DMS79 treated with DMSO at 0.1 percent for 48 hours (cell line): ENCODE measurements at places on chromosomes 12 and 14.

GRCh38 chr12:65951697-65952096, 127.4 kb downstream of the HMGA2 start:
- no peak for DNase-seq

- DNase-seq: no peak
Measured at GRCh38 chr14:64340560-64341196, 46.5 kb upstream of the ESR2 start.

DNA sequence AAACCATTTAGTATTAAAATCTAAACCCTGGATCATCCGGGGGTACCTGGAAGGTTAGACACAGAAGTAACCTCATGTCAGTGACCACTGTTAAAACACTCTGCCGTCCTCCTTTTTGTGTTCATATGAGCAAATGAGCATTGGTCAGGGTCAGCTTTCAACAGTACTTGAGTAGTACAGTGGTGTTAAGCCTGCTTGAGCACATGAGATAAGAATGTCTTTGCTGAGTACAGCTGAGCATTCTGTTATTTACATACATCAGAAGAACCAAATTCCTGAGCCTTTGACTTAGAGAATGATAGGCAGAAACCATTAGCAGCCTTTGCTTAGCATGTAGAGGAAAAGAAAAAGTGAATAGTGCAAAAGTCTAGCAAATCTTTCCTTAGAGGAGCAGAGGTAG, 38.6 kb upstream of the LRTM2 start:
- no peak for DNase-seq

DNA sequence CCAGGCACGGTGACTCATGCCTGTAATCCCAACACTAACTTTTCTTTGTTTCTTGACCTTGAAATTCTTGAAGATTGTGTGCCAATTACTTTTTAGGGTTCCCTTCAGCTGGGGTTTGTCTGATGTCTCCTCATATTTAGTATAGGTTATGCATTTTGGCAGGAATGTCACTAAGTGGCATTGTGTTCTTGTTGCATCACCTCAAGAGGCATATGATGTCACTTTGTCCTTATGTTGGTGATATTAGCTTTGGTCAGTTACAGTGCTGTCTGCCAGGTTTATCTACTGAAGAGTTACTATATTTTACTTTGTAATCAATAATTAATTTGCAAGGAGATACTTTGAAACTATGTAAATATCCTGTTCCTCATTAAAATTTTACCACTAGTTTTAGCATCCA, 61.0 kb upstream of the BTG1 start:
- DNase-seq: no peak

DNA sequence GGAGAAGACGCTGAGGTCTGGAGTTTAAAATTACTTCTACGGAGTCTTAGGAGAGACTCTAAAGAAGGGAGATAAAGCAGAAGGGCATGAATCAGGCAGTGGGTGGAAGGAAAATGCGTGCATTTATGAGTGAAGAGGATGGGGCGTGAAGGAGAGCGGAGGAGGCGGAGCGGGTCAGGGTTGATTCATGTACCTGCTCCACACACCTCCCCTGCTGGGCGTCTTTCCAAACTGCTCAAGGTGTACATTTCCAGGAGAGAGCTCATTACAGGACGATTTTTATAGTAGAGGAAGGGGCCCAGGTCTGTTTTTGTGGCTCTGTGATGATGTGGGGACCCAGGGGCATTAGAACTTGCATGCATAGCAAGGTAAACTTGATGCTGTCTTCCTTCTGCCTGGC, 65.0 kb upstream of the ASPG start:
- no peak for DNase-seq

DNA sequence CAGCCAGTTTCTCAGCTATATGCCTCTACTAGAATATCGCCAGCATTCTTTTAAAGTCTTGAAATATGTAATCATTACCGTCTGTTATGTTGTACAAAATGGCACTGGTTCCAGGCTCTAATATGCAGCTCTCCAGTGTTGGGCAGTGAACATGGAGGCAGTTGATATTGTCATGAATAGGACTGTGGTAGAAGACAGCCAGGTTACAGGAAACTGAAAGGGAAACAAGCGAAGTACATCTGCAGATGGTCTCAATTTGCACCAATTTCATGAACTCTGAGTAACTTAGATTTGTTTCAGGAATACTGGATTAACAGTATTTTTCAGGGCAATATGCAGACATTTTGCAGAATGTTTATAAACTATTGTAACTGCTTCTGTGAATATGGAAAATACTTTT, 13.4 kb upstream of the KLHL42 start:
- no peak for DNase-seq

DNA sequence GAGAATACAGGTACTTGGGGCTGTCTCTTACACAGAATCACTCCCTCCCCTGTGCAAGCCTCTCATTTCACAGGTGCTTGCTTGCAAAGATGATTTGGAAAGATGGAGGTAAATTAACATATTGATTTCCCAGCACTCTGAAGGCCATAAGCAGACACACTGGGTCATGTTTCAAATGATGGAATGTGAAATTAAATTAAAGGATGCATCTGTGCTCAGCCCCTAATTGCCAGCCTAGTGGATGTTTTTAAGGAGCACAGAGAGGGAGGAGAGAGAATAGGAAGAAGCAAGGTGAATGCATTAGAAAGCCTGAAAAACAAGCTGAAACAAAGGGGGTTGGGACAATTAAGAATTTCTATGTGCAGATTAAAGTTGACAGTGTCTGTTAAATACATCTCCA, 96.1 kb upstream of the GRIP1 start:
- no peak for DNase-seq

DNA sequence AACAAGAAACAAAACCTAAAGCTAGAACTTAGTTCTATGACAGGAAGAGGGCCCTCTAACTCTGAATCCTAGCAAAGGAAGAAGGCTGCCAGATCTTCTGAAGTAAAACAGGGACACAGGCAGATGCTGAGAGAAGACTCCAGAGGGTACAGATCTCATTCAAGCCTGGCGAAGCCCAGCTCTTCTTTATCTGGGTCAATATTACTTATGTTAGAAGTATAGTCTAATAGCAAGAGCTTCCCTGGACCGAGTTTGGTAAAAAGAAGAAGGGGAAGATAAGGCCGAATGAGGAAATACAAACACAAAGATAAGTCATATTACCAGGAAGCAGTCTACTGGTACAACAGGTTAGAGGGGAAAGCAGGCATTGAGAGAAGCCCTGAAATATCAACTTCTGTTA, 79.9 kb upstream of the CCDC91 start:
- DNase-seq: no peak

GRCh38 chr12:116977465-116978380, 67.0 kb downstream of the FBXW8 start:
- no peak for DNase-seq

GRCh38 chr12:83527810-83528209, 841.1 kb downstream of the TMTC2 start:
- no peak for DNase-seq

- DNase-seq: no peak
Measured at GRCh38 chr12:21429994-21430393, 7.5 kb upstream of the PYROXD1 start.

DNA sequence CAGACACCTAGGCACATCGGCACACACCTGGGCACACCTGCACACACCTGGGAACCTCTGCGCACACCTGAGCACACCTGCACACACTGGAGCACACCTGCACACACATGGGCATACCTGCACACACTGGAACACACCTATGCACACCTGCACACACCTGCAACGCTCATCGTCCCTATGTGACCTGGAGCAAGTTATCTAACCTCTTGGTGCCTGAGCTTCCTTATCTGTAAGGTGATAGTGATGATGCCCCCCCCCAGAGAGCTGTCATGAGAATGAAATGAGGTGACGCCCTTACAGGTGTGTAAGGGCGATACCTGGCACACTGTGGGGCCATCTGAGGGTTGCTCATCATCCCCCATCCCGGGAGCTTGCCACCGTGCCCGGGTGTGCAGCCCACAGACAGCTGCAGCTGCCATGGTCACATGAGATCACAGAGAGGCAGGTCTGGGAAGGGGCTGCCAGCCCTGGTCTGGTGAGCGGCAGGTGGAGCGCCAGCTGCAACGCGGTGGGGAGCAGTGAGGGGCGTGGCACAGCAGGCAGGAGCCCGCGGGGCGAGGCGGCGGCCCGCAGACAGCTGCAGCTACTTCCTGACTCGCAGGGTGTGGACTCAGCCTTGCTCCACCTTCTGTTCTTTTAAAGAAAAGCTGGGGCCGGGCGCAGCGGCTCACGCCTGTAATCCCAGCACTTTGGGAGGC, 59.9 kb upstream of the FBRSL1 start:
- peak; percentile 95 for DNase-seq

- no peak for DNase-seq
Measured at GRCh38 chr14:22478247-22478646, 110.8 kb downstream of the DAD1 start.

DNA sequence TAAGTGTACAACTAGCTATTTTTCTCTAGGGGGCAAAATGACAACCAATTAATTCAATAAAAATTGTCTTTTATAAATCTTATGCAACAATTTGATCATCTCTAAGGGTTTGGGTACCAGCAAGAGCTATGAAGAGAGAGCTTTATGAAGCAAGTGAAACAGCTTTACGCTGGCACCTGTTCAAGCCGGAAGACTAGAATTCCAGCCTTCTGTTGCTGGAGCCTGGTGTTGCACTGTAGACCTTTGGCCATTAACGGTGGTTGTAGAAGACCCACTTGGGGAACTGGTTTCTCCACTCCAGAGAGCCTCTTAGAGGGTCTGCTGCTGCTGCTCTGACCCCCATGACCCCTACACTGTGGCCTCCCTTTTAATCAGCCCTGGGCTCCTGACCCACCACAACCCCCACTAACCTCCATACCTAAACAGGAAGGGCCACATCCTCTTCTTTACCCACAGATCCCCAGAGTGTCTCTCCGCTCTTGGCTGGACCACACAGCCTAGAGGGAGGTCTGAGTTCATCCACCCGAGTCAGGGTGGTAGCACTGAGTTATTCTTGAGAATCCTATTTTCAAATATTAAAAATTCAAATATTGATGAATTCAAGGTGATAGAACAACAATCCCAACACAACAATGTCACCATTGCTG, 54.6 kb upstream of the STON2 start:
- no peak for DNase-seq

DNA sequence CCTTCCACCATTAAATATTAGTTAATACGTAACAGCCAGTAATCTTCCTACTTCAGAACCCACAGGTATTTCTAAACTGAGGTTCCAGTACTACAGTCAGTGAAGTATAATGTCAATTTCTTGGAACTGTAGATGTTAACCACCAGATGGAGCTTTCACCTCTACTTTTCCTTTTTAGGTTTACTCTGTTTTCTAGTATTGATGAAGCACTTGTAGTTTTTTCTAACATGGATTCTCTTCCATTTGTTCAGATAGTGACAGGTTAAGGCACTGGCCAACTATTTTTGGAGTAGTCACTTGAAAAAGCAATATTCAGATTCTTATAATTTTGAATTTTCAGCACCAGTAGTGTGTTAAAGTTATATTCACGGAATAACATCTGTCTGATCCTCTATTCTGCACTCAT, 4.6 kb upstream of the SEC23A start:
- peak; percentile 49 for DNase-seq

- DNase-seq: no peak
Measured at GRCh38 chr14:73988065-73988464, 31.0 kb downstream of the ENTPD5 start.

GRCh38 chr12:11765817-11766794, 116.6 kb downstream of the ETV6 start:
- no peak for DNase-seq

- no peak for DNase-seq
Measured at GRCh38 chr14:67405771-67406170, 6.2 kb downstream of the PLEK2 start.

GRCh38 chr12:92145481-92145730, 240 bp downstream of the BTG1 start:
- no peak for DNase-seq

DNA sequence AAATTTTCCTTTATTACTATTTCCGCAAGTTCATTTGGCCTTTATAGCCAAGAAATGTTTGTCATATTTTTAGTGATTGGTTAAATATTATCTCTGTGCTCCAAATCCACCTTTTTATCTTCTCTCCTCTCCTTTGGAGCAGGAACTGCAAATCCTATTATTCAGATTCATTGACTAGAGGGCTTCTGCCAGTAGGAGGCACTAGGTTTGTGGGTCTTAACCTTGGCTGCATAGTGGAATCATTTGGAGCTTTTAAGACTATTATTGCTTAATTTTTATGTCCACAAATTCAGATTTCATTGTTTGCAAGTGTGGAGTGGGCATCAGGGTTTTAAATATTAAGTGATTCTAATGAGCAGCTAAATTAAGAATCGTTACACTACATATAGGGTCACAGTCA, 75.3 kb upstream of the SYT10 start:
- DNase-seq: no peak

- DNase-seq: no peak
Measured at GRCh38 chr14:67944605-67945004, 125.0 kb downstream of the RAD51B start.

DNA sequence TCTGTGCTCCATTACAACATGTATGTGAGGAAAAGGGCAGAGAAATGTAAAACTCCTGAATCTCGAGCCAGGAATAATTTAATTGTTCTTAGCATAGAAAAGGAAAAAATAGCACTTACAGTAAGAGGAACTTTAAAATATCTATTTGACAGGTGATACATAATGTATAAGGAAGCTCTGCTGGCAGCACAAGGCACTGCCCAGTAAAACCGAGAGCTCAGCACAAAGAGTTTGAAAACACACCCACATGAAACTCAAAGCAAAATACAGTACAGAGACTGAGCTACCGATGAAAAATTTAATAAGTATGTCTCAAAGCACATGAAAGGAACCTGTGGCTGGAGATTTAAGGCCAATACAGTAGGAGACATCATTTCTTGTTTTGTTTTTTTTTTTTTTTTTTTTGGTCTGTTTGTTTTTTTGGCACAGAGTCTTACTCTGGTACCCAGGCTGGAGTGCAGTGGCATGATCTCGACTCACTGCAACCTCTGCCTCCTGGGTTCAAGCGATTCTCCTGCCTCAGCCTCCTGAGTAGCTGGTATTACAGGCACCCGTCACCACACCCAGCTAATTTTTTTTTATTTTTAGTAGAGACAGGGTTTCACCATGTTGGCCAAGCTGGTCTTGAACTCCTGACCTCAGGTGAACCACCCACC, 19.2 kb downstream of the CLIP1 start:
- DNase-seq: no peak

DNA sequence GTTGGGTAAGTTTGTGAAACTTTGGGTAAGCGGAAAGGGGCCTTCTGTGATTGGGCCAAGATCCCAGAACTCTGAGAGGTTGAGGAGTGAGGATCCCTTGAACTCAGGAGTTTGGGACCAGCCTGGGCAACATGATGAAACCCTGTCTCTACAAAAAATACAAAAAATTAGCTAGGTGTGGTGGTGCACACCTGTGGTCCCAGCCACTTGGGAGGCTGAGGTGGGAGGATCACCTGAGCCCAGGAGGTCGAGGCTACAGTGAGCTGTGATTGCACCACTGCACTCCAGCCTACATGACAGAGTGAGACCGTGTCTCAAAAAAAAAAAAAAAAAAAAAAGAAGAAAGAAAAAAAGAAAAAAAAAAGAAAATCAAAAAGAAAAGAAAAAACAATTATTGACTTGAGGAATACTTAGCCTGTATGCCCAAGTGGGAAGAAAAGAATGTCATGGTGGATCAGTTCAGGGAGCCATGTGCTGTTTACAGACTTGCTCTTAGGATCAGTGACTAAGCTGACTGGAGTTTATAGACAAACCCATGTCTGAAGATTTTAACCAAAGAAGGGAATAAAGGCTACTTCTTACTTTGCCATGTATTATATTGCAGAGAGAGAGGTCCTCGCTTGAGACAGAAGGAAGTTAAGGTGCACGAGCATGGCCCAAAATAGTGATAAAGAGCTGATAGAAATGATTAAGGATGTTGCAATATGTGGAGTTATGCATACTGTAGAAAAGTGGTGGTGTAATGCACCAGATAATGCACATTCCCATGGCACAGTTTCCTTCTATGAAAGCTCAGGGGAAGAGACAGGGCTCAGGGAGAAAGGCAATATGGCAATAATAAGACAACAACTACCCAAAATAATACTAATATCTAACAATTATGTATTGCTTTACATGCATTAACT, 881 bp downstream of the HSD17B6 start:
- no peak for DNase-seq
